ENCODE measurements at places on chromosomes 3 and 15. TPM values are rescaled to one million over a fixed set of nuclear protein-coding genes. Genes with fewer than 3 reads are reported as not detected.
A peak's percentile ranks its signal among the peaks of the same experiment; 100 is the strongest.

GPR62 gene
- not detected for total RNA-seq

DNA sequence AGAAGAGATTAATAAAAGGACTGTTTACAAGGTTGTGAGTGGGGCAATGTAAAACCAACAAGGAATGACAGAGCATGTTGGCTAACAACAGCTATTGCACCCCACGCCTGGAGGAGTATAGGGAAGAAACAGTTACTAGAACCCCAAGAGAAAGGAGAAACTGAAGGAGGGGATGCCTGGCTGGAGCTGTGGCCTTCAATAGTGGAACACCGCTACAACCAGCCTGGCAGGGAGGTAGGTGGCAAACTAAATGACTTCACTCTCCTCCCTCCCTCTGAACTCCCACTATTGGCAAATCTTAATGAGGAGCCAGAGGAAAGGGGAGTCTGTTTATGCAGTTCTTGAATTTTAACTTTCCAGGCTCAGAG is 7.2 kb upstream of the CD47 start:
- no peak for DNase-seq
- no peak overlapping the region for H3K4me3 ChIP-seq
- H3K27me3 ChIP-seq: no peaks in the 10 kb centered on the region
- no peak overlapping the region for H3K27ac ChIP-seq

ASB14 gene
- total RNA-seq: not detected

UPK1B gene
- not detected for total RNA-seq

GOLGA8G gene
- not detected for total RNA-seq

- H3K27ac ChIP-seq: peak overlapping the region; percentile 85
- no peaks in the 10 kb centered on the region for H3K36me3 ChIP-seq
- peaks cover 42% of the 10 kb centered on the region for H3K4me1 ChIP-seq
- no peak overlapping the region for H3K4me3 ChIP-seq
- no peaks in the 10 kb centered on the region for H3K27me3 ChIP-seq
Measured at GRCh38 chr3:196193133-196193735, 18.0 kb downstream of the ZDHHC19 start.

GRCh38 chr3:134675726-134676256 is 25.0 kb upstream of the KY start:
- H3K36me3 ChIP-seq: no peaks in the 10 kb centered on the region
- H3K27ac ChIP-seq: no peak overlapping the region
- H3K4me3 ChIP-seq: no peak overlapping the region
- H3K4me1 ChIP-seq: no peaks in the 10 kb centered on the region

DNA sequence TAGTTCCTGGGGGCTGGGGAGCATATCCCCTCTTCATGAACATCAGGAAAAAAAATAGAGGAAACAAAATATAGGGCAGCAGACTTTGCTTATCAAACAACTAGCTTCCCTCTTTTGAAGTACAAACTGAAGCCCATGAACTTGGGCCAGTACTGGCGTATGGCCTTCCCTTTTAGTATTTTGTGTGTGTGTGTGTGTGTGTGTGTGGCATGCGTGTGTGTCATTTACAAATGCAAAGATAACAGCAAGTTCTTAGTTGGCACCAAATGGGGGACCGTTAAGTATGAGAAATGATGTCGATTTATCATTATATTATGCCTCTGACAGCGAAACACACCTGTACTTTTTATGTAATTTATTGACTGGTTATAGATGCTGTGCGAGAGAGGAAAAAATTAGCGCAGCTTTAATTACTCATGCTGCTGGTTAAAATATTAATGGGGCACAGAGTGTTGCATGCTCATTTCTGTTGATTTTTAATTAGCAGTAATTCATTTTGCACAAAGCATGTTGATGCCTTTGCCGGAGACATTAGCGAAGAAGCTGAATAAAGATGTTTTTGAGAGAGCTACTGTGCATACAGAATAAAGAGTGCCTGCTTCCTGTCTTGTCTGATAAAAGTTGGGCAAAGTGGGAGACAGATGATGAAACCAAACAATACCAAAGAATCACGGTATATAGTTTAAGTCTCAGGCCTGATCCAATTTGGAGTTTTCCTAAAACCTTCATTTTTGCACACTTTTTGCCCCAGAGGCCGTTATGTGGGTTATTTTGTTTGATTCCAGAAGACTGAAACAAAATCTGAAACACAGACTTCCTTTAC is 297.1 kb downstream of the SATB1 start:
- DNase-seq: no peak
- no peaks in the 10 kb centered on the region for H3K4me1 ChIP-seq
- no peak overlapping the region for H3K27ac ChIP-seq

COX5A gene
- total RNA-seq: 342 TPM

GRCh38 chr15:79025201-79025600 is 65.4 kb downstream of the RASGRF1 start:
- H3K4me1 ChIP-seq: no peaks in the 10 kb centered on the region
- DNase-seq: peak; percentile 38
- no peaks in the 10 kb centered on the region for H3K36me3 ChIP-seq
- no peak overlapping the region for H3K4me3 ChIP-seq

- H3K4me3 ChIP-seq: no peak overlapping the region
- H3K27ac ChIP-seq: no peak overlapping the region
- no peaks in the 10 kb centered on the region for H3K4me1 ChIP-seq
- H3K27me3 ChIP-seq: peaks cover 14% of the 10 kb centered on the region
- H3K36me3 ChIP-seq: no peaks in the 10 kb centered on the region
Measured at GRCh38 chr3:27253831-27254230, 115.4 kb downstream of the NEK10 start.

PLIN1 gene
- 1.1 TPM for total RNA-seq
